ENCODE measurements at places on chromosomes 3 and 15. TPM values are rescaled to one million over a fixed set of nuclear protein-coding genes. Genes with fewer than 3 reads are reported as not detected.

- no peak for DNase-seq
Measured at GRCh38 chr15:75410196-75410595, 41.3 kb downstream of the SIN3A start.

Gene SNTN
- polyA plus RNA-seq = not detected

Gene KLF15
- polyA plus RNA-seq = 1.4 TPM

DNA sequence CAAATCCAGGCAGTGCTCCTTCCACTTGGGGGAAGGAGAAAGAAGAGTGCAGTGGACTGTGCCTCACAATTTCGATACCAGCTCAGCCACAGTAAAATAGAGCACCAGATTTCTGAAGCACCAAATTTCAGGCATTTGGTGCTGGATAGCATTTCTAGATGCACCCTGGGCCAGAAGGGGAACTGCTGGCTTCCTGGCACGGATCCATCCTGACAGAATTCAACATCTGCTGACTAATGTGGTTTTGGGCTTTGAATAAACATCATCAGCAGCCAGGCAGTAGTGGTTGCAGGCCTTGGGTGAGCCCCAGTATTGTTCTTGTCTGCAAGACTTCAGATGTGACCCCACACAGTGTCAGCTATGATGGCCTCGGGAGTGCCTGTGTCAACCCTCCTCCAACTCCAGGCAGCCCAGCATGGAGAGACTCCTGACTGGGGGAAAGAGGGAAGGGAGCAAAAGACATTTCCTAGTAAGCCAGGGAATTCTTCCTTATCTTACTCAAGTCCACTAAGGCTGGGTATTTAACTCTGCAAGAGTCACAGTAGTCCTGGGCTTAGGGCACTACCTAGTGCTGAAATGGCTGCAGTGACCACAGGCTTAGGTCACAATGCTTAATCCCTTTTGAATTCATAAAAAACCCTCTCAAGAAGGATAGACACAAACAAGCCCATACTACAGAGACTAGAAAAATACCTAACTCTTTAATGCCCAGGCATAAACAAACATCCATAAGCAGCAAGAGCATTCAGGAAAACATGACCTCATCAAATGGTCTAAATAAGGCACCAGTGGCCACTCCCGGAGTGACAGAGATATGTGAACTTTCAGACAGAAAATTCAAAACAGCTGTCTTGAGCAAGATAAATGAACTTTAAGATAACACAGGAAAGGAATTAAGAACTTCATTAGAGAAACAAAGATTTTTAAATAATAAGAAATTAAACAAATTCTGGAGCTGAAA is 74.7 kb downstream of the SPATA16 start:
- no peak for DNase-seq

DNA sequence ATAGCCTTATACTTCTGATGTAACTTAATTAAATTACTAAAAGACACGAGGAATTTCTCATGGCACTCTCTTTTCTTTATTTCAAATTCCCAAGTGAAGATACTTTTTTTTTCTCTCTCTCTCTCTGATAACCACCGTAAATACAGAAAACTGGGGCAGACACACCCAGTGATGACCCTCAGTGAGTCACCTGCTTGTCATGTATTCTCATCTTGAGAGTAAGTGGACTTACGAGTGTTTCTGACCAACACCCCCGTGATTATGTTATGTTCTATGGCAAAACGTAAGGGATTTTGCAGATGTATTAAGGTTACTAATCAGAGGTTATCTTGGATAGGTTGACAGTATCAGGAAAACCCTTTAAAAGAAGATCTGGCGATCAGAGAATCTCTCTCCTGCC is 348.8 kb upstream of the ZNF717 start:
- peak; percentile 18 for DNase-seq

DNA sequence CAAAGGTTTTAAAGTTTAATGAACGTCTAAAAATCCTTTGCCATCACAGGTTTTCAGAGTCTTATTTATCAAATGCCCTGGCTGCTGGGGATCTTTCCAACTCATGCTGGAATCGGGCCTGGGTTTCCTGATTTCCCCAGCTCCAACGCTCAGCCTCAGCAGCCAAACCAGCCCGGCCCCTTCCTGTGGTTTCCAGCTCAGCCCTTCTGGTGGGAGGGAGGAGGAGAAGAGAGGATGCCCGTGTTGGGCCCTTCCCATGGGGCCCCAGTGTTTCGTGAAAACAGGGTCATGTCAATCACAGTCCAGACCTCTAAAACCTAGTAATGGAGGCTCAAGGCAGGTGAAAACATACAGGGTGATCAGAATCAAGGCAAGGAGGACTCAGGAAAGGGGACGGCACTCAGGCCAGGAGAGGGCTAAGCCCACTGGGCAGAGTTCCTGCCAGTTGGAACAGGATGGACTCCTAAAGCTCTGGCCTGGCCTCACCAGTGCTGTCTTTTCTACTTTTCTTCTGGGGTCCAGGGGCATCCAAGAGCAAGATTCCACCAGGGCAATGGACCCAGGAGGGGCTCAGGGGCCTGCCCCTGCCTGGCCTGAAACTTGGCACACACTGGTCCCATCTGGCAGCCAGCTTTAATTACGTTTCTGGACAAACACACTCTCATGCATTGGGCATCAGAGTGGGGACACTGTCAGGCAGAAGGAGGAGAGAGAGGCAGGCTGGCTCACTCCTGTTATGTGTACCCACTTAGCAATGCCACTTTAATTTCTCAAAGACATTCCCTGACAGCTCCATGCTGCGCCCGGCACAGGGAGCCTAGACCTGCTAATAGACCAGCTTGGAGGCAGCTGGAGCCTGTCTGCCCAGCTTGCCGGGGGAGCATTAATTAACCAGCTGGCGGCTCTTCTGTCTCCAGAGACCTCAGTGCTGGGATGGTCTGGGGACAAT is 194.6 kb downstream of the FAM43A start:
- DNase-seq = no peak

GRCh38 chr3:48186631-48187300 is 1.5 kb downstream of the CDC25A start:
- DNase-seq = no peak

GRCh38 chr3:43246976-43247375 is 39.4 kb upstream of the SNRK start:
- DNase-seq = peak; percentile 4

Gene MDFIC2
- not detected for polyA plus RNA-seq

GRCh38 chr3:2920103-2920502 is 190.1 kb downstream of the IL5RA start:
- no peak for DNase-seq

GRCh38 chr3:51937611-51938450 is 3.9 kb downstream of the RRP9 start:
- no peak for DNase-seq

GRCh38 chr3:36738702-36739101 is 25.7 kb downstream of the DCLK3 start:
- no peak for DNase-seq

Gene SAMMSON
- 0.09 TPM for polyA plus RNA-seq

Gene CCDC39
- polyA plus RNA-seq = not detected

Gene POLQ
- polyA plus RNA-seq = 4.0 TPM

Gene NUP210
- polyA plus RNA-seq = 26.0 TPM

GRCh38 chr3:81434161-81434560 is 327.3 kb downstream of the GBE1 start:
- no peak for DNase-seq

GRCh38 chr3:155313300-155313699 is 19.8 kb upstream of the STRIT1 start:
- DNase-seq = peak; percentile 33

DNA sequence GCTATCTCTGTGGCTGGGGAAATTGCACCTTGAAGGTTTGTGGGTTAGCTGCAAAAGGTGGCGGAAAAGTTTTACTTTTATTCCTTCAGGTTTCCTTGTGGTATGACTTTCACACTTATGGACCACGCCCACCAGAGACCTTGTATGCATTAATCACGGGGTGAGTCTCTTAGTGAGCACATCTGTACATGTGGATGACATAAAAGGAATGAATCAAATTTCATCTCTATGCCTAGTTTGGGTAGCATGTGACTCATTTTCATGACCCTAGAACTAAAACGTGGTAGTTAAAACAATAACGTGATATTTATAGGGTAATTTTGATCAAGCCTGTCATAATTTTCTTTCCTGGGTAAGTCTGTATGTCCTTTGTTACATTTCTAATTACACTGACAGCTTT is 141.7 kb downstream of the PDCD6IP start:
- DNase-seq = no peak

GRCh38 chr15:93305306-93305705 is 216.3 kb upstream of the RGMA start:
- DNase-seq = no peak

Gene MASP1
- polyA plus RNA-seq = 56.6 TPM

DNA sequence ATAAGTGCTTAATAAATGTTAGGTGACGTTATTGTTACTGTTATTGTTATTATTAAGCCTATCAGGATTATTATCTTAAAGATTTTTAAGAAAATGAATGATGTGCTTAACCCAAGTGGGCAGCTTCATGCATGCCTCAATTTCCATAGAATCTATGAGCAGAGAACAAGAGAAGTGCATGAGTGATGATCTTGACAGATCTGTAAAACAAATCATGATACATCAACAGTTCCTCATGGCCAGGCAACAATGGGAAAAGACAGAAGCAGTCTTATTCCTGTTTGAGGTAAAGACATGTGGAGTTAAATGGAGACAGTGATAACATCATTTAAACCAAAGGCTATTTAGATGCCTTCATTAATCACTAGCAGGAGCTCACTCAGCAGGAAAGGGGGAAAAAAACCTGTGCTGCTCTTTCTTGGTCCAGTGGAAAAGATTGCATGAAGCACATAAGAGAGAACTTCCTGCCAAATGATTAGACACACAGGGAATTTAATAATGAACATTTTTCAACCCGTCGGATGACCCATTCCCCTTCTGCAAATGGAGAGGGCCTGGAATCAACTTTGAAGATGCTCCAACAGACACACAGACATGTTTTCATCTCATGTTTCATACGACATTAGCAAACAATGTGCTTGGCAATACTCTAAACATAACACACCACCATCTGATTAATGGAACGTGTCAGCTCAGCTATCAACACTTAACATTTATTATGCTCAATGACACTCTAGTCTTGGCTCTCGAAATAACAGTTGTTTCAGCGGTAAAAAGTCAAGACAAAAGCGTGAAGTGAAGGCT is 212.2 kb upstream of the LRRN1 start:
- peak; percentile 2 for DNase-seq
